ENCODE measurements at places on chromosomes 2 and 18.

- no peak for DNase-seq
Observed at GRCh38 chr2:850429-850828, 100.2 kb upstream of the SNTG2 start.

DNA sequence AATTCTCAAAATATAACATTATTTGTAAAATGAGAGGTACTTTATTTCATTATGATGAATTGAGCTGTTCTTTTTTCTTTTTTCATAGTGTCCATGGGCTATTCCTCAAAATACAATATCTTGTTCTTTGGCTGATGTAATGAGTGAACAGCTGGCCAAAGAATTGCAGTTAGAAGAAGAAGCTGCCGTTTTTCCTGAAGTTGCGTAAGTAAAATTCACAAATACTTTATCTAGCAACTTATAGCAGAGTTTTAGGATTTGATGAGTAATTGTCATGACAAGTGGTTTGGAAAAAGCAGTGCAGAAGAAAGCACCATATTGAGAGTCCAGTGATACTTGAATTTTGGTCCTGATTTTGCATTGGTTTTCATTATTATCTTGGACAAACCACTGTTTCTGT lies 9.8 kb downstream of the RIOK3 start:
- DNase-seq, result peak; percentile 21

DNA sequence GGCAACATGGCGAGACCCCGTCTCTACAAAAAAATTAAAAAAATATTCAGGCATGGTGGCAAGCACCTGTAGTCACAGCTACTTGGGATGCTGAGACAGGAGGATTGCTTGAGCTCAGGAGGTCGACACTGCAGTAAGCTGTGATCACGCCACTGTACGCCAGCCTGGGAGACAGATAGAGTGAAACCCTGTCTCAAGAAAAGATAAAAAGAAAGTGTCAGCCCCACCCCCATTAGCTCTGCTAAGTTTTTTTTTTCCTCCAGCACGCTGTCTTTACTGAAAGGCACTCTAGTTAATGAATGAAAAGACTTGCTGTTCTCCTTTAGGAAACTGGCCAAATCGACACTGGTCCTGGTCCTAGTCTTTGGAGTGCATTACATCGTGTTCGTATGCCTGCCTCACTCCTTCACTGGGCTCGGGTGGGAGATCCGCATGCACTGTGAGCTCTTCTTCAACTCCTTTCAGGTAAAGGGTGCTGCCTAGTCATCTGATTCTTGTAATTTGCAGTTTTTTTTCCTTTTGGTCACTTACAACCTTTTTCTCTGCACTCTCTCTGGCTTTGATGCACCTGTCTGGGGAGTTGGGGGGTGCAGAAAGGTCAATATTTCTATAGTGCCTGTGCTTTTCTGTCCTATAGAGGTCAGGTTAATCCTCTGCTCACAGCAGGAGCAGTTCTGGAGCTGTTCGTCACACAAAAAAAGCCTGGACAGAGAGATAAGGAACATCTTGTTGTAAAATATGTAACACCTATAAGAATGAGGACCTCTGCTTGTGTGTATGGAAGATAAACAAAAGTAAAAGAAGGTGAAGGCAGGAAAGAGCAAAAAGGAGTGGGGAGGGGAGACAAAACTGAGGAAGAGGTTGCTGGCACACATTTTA lies 82.3 kb downstream of the PTH2R start:
- DNase-seq, result no peak

GRCh38 chr2:67516899-67517530 lies 119.9 kb downstream of the ETAA1 start:
- DNase-seq, result peak; percentile 12

GRCh38 chr2:164755952-164756351 lies 85.7 kb downstream of the COBLL1 start:
- no peak for DNase-seq

DNA sequence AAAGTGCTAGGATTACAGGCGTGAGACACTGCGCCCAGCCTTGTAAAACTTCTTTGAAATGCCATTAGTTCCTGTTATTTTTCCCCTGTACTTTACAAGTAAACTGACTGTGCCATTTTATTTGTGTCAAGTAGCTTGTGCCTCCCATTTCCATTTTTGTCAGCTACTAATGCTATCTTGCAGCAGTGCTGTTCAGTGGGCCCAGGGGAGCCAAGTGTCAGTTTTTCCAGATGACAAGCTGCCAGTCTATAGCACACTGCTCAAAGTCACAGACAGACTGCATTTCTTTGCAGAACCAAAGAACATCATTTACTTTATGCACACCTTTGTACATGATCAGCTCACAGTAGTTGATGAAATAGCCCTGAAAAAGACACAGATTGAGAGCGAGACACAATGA lies 901.3 kb upstream of the CDH2 start:
- DNase-seq, result no peak

DNA sequence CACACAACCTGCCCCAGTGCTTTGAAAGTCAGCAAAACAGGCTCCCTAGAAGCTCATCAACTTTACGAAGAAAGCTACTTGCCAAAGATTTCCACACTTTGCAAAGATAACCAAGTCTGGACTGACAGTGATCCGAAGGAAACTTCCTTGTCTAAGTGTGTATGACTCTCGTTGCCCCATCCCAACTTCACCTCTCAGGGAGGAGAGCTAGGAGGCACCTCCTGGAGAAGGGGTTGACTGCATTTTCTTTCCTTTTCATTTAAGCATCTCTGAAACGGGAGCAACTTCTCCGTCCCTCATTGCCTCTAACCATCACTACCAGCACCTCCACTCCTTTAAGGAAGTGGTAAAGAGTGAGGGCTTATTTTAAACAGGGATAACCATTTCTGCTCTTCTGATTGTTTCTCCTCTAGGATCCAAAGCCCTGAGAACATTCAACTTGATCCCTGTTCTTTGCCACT lies 7.0 kb downstream of the ZEB2 start:
- DNase-seq, result no peak

GRCh38 chr18:26804519-26804918 lies 61.0 kb downstream of the AQP4 start:
- DNase-seq, result no peak

GRCh38 chr2:220491670-220492069 lies 864.2 kb downstream of the SLC4A3 start:
- no peak for DNase-seq

GRCh38 chr2:138722316-138722715 lies 57.9 kb downstream of the NXPH2 start:
- DNase-seq, result no peak
